A673 (cell line): ENCODE measurements at places on chromosomes 11 and 22.

- DNase-seq: no peak
These were observed 22.1 kb downstream of the SPATA19 start for GRCh38 chr11:133823211-133823610.

- DNase-seq: no peak
These were observed 802 bp upstream of the PIM3 start for GRCh38 chr22:49959782-49960158.

- no peak for DNase-seq
These were observed 53.3 kb upstream of the GLYAT start for GRCh38 chr11:58784995-58785394.

DNA sequence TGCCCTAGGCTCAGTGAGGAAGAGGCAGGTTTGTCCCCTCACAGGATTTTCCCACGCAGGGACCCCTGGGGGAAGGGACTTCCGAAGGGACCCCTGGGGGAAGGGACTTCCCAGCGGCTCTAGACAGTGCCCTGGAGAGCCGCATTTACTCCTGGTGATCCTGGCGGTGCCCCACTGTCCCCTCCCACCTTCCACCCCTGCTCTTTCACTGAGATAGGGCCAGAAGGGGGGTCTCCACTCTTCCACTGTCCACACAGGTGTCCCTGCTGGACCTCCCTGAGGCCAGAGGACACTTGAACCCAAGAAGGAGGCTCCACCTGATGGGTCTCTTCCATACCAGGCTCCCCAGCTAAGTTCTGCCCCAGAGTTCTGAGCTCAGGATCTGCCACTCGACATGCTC lies 1333.9 kb downstream of the BRD1 start:
- no peak for DNase-seq

DNA sequence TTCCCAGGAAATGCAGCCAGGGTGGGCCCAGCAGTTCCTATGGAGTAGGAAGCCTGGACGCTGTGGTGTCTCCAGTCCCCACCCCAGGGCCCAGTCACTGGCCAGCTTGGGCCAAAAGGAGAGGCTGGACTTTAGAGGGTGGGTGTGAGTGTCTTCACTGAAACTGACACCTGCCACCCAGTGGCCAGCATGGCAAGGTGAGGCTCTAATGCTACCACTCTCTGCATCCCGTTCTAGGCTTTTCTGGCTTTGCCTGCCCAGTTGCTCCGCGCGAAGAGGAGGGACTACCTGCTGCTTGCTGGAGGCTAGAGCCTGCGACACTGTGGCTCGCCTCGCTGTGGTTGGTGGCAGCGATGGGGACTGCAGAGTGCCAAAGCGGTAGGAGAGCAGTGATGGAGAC lies 35.4 kb downstream of the C22orf42 start:
- DNase-seq: no peak

GRCh38 chr22:49532869-49533802 lies 294.5 kb downstream of the BRD1 start:
- no peak for DNase-seq

GRCh38 chr22:41028841-41029240 lies 63.6 kb upstream of the EP300 start:
- no peak for DNase-seq

DNA sequence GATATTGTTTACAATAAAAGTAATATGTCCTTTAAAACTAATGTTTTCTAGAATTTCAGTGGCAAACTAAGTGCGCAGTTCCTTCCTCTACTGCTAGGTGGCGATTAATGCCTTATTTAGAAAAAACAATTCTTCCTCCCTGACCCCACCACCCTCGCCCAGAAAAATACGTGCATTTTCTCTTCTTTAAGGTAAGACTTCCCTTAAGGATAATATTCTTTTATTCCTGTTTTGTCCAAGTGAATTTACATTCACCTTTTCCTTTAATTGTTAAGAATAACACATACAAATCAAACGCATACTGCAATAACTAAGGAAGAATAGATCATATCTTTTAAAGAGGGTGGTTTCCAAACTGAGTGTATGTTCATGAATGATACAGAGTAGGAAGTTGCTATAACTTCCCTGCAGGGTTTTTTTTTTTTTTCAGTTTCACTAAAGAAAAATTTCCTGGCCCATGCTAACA lies 17.0 kb upstream of the PSMA1 start:
- DNase-seq: peak; percentile 43

DNA sequence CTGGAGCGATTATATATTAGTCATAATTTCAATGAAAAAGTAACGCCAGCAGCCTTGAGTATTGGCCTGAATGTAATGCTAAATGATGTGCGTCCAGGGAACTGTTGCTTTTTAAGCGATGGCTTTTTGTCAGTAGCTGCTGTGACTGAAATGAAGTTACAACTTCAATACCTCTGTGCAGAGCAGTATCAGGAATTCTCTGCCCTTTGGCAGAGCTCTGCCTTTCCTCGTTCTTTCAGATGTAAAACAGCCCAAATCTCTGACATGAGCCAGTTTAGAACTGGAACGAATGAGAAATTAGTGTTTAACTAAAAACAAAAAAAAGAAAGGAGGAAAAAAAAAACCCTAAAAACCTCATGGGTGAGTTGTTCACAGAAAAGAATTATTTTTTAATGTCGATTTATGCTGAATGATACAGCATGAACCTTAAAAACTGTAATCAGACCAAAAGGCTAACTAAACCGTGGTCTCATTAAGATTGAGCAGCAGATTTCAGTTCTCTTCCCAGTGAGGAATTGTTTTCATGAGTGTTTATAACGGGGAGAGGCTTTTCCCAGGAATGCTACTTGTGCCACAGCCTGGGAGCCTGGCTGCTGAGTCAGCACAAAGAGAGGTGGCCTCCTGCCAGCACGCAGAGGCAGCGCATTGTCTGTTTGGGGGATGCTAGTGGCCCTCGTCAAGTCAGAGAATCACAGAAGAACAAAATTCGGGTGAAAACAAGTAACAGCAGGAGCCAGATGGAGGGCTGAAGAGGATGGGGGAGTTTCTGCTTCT lies 146.2 kb upstream of the RASSF10 start:
- peak; percentile 77 for DNase-seq

- peak; percentile 70 for DNase-seq
These were observed 2.4 kb upstream of the CECR2 start for GRCh38 chr22:17366830-17367229.

DNA sequence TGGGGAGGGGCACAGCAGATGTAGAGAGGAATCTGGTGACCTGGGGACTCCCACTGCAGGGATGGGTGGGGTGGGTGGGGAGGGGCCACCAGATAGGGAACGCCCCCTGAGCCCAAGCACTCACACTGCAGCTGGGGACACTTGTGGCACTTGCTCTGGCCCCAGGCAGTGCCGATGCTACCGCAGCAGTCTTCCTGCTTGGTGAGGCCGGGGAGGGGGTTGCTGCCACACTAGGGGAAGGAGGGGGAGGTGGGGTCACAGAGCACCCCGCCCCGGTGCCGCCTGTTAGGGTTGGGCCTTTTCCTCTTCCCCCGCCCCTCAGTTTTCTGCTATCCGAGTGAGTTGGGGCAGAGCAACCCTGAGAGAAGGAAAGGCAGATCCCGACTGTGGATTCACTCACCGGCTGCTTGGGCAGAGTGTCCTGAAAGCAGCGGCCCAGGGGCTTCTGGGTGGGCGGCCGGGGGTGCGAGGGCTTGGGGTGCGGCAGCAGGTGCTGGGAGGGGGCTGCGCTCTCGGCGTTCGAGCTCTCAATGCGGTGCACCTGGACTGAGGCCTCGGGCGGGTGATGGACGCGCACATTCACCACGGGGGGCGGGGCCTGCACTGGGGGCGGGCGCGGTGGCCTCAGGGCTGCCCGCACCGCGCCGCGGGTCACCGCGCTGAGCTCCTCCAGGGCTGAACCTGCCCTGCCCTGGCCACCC lies 4.7 kb downstream of the LTBP3 start:
- peak; percentile 73 for DNase-seq

GRCh38 chr11:117528097-117528721 lies 200.6 kb downstream of the CEP164 start:
- DNase-seq: peak; percentile 15

GRCh38 chr11:27116684-27117083 lies 76.1 kb downstream of the BBOX1 start:
- peak; percentile 74 for DNase-seq

GRCh38 chr11:134579724-134580609 lies 167.9 kb upstream of the B3GAT1 start:
- no peak for DNase-seq

DNA sequence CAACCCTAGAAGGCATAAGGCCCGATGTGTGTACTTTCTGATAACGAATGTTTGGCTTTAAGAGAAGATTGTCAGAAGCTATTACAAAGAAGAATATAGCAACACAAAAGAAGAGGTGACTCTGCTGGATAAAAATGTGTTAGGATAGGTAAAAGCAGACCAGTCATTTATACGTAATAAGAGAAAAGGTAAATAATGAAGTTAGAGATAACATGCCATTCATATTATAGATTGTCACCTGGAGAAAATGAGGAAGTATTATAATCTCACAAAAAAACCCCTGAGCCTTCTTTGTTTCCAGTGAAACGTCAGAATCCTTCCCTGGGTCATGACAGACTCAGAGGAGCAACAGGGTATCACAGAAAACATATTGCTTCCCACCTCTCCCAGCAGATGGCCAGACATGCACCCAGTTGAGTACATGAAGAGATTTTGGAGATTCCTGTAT lies 36.1 kb downstream of the PPFIA1 start:
- no peak for DNase-seq

DNA sequence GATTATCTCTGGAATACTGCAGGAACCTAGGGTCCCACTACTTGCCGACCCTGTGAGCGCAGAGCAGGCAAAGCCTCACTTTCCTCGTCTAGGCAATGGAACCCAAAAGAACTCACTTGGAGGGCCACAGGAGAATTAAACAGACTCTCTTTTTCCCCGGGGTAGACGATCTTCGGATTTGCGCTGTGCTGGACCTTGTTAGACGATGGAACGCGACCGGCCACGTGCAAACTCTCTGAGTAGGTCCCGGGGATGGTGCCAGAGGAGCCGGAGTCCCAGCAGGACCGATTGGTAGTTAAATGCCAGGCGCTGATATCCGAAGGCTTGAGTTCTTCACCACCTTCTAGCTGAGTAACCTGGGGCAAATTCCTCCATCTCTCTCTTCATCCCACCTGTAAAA lies 1.0 kb upstream of the SLC1A2 start:
- no peak for DNase-seq

DNA sequence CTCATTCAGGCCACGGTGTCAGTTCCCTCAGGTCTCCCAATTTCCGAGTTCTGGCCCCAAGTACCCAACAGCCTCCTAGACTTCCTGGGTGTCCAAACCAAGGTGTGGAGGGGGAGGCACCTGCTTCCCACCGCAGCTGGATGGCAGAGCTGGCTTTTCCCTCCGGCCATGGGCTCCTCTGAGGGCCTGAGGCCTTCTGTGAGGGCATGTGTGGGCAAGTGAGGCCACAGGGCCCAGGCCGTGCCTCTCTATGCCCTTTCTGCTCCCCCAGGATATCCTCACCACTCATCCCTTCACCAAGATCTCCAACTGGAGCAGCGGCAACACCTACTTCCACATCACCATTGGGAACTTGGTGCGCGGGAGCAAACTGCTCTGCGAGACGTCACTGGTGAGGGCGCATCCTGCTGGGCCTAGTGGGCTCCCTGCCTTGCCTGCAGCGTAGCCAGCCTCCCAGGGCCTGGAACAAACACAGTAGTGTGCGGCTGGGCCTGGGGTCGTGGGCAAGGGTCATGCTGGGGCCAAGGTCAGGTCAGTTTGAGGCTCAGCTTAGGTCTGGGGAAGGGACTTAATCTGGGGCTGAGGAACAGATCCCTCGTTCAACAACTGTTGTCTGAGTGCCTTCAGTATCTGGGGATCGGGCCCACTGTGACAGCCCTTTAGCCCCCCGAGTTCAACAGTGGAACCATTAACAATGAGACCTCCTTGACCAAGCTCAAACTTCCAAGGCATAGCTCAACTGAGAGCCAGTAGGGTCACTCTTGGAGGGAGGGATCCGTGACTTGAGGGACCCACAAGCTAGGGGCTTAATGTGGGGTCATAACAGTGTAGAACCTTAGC lies 85.8 kb downstream of the MYO7A start:
- no peak for DNase-seq

DNA sequence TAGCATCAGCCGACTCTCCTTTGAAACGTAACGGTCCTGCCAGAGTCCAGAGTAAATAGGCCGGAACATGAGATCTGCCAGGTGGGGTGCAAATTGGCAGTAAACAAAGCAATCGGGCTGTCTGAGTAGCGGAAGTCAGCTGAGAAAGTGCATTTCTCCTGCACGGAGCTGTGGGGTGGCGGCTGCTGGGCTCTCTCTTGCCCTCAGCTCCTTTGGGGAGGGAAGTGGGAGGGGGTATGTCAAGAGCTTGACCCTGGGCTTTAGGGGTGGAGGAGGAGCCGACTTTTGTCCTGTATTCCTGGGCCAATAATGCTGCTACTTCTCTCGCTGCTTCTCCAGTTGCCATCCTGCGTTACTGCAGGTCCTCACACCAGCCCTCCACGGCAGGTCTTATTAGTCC lies 11.6 kb downstream of the GRIK4 start:
- DNase-seq: no peak

GRCh38 chr11:13944911-13945425 lies 17.6 kb upstream of the SPON1 start:
- no peak for DNase-seq

DNA sequence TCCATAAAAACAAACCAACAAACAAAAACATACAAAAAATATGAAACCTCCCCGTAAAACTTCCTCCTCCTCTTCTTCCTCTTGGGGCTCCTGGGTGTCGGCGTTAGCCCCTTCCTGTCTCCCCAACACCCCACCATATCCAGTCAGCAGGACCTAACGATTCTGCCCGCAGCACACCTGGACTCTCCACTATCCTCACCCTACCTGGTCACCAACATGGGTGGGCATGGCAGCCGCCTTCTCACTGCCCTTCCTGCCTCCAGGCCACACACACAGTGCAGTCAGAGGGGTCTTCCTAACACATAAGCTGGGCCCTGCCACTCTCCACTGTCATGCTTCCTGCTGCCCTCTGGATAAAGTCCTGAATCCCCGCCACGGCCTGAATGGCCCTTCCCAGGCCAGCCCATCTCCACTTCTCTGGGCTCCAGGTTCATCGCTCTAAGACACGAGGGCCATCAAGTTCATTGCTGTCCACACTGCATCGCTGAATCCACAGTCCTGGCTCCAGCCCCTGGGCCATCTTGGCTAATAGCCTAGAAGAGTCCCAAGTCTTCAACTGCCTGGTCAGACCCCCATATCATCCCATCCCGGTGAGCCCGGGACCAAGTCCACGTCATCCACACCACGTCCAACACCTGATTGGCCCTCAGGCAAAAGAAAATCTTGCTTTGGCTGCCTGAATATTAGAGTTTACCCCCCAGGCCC lies 76.2 kb downstream of the IGLL1 start:
- DNase-seq: no peak

GRCh38 chr11:129375751-129376657 lies at the start of gene BARX2:
BARX2 (plus strand) TSS chr11:129375848; CDS start chr11:129376036, 188 bp downstream.
- DNase-seq: peak; percentile 94

DNA sequence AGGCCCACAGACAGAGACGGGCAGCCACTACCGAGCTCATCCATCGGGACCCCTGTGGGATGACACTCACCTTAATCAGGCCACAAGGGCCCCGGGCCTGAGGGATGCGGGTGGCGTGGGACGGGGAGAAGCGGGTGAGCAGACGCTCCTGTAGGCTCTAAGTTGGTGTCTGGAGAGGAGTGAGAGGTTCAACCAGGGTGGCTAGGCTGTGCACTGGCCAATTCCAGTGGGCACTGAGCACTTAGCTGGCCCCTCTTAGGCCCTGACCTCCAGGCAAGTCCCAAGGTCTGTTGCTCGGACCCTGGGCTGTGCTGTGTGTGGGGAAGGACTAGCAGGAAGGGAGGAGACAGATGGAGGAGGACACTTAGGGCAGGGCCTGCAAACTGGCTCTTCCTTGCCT lies 139.3 kb downstream of the ST3GAL4 start:
- DNase-seq: no peak

GRCh38 chr11:34225091-34225490 lies 119.7 kb downstream of the NAT10 start:
- DNase-seq: no peak
